ENCODE measurements at places on chromosomes 6 and 20. TPM values are rescaled to one million over a fixed set of nuclear protein-coding genes. Genes with fewer than 3 reads are reported as not detected.

GRCh38 chr6:135162678-135163439 lies 18.2 kb upstream of the MYB start:
- DNase-seq, result no peak

GRCh38 chr6:119535332-119535731 lies 185.8 kb upstream of the MAN1A1 start:
- no peak for DNase-seq

DNA sequence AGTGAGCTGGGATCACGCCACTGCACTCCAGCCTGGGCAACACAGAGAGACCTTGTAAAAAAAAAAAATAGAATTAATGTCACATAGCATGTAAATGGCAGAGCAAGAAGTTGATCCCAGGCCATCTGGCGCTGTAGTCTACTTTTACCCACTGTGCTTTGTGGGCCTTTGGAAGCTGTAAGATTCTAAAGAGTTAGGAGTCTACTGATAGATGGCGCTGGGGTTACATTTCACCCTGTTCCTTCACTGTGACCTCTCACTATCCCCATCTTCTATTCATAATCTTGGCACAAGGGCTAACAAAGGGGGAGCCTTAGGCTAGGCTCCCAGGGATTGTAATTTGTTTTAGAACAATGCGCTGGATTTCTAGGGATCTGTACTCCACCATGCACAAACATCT lies 24.4 kb downstream of the SIRPD start:
- DNase-seq, result no peak

GRCh38 chr6:123007885-123008284 lies 11.8 kb downstream of the CLVS2 start:
- no peak for DNase-seq

The RTN4IP1 gene
- total RNA-seq, result 2.9 TPM

The EYA4 gene
- total RNA-seq, result 18.7 TPM

The CEP57L1 gene
- 13.5 TPM for total RNA-seq
